ENCODE measurements at places on chromosomes 5 and 9.

GRCh38 chr5:116571568-116572349, 2.9 kb downstream of the SEMA6A start:
- no peak for DNase-seq

DNA sequence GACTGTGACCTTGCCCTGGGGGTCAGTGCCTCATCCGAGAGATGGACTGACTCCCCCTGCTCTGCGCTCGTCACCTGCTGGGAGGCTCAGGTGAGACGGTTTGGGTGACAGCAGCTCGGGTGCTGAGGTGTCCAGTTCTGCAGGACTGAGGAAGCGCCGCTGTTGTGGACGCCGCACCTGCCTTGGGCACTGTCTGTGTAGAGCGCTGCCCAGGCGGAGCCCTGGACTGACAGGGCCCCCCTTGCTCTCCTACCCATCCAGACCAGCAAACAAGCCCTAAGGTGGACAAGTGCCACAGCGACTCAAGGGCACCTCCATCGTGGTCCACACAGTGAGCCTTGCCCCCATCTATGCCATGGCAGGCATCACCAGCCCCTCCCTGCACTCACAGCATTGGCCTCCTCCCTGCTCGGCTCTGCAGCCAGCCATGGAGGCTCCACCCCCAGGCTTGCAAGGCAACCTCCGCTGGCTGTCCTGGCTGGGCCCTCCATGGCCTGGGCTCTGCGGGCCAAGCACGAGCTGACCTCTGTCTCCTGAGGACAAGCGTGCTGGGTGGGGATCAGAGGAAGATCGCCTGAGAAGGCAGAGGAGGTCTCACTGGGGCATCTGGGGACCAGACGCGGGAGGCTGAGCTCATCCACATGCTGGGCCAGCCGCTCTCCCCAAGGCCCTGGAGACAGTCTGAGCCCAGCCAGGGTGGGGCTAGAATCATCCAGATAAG, 87.1 kb upstream of the COL5A1 start:
- DNase-seq, result no peak

- peak; percentile 64 for DNase-seq
These were observed 38.5 kb downstream of the FAXDC2 start for GRCh38 chr5:154811653-154812465.

DNA sequence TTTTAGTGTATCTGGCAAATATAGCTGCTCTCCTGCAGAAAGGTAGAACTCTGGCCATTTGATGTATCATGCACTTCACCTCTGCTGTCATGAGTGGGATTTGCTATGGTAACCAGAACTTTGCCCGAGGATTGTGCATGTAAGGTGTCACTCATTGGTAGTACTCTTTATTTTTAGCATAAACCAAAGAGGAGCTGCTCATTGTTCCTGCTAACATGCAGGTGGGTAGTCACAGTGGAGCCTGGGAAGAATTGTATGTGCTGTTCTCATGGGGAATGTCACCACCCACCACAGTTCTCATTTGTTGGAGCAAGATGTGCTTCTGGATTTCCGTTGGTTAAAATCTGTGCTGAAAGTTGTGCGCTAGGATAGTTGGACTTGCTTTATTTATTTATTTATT, 12.3 kb downstream of the PDZD2 start:
- DNase-seq, result no peak

GRCh38 chr5:16135003-16135402, 44.6 kb downstream of the MARCHF11 start:
- DNase-seq, result no peak

DNA sequence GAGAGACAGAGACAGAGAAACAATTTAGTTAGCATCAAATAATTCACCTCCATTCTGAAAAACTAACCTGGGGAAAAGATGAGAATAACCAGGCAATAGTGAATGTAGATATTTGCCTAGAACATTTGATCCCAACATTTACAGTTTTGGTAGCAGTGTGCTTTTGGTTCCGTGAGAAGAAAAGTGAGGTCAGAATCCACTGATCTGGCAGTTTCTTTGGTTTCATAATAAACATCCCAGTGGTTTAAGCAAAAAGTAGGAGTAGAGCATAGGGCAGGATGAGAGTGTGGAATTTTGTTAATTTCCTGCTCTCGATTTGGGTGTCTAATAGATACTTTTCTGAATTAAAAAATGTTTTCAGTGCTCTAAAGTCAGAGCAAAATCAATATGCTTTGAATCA, 887.0 kb downstream of the NR2F1-AS1 start:
- DNase-seq, result no peak

- no peak for DNase-seq
These were observed 247.0 kb downstream of the TRPM3 start for GRCh38 chr9:70874451-70874850.

DNA sequence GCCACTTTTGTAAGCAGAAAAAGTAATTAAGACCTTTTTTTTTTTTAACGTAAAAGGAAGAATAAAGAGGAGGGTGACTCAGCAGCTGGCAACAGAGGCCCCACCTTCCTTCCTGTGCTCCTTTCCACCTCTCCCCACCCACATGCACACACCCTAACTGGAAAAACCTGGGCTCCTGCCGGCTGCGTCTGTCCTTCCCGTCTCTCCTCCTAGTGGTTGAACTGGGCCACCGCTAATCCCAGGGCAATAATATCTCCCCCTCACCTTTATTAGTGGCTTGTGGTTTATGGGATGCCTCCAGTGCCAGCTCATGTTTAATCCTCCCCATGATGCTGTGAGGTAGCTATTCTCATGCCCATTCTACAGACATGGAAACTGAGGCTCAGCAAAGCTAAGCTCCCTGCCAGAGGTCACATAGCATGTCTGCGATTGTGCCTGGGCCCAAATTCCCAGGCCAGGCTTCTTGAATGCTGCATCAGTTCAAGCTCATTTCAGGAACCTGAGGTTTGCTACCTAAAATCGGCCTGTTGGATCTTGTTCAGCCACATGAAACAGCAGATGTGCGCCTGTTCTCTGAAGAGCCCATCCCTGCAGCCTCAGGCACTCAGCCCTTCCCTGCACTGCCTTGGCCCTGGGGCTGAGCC, 60.9 kb upstream of the IL17B start:
- no peak for DNase-seq

- DNase-seq, result no peak
These were observed 75.7 kb upstream of the FBN2 start for GRCh38 chr5:128613766-128614165.

- DNase-seq, result no peak
These were observed 20.7 kb downstream of the PLK2 start for GRCh38 chr5:58439094-58439644.
